ENCODE measurements at places on chromosomes 5 and 9.

DNA sequence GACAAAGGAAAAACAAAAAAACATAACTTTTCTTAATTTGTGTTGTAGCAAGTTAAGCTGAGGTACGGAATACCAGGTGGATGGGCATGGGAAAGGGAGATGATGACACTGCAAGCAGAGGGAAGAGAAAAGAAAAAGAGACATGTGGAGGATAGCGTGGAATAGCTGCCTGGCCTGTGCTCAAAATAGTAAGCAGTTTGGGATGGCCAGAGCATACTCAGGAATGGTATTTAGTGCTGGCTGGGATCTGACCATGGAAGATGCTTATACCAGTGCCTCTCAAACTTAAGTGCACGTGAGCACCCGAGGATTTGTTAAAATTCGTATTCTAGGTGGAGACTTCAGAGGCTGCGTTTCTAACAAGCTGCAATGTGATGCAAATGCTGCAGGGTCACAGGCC is 41.3 kb downstream of the LNPEP start:
- no peak for DNase-seq

DNA sequence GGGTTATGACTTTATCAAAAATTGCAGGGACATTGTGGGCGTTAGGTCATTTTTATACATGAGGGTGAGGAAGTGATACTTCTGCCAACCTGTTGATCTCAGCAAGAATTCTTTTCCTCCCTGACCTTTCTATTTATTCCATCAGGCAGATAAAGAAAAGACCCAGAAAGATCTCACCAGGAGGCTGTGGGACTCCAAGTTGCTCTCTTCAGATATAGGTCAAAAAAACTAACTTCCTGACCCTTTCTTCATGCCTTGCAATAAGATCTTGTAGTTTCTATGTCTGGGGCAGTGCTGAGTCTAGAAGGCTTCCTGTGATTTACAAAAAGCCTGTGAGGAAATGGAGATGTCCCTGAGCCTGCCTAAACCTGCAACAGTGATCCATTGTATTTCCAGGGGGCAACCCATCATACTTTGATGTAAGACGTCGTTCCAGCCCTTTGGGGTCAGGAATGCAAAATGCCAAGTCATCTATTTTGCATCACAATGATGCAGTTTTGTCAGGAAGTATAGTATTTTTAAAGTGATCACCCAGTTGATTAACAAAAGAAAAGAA is 22.0 kb upstream of the PIK3R1 start:
- DNase-seq = peak; percentile 37

- no peak for DNase-seq
Observed at GRCh38 chr9:125649826-125650225, 57.2 kb downstream of the MAPKAP1 start.

DNA sequence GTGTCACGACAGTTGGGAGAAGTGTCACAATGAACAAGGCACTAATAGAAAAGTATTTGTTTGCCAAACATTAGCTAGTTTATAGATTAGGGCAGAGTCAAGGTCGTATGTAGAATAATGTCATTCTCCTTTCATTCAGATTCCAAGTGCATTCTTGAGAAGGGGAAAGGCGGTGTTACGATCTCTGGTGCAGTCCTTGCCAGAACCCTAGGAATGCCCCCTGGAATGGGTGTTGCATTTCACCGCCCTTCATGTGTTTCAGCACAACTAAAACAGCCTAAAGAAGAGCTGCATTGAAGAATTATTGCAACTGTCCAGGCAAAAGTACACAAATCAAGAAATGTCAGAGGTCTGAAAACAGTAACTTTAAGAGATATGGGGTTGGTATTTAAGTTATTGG is 721.0 kb upstream of the WWC1 start:
- no peak for DNase-seq

DNA sequence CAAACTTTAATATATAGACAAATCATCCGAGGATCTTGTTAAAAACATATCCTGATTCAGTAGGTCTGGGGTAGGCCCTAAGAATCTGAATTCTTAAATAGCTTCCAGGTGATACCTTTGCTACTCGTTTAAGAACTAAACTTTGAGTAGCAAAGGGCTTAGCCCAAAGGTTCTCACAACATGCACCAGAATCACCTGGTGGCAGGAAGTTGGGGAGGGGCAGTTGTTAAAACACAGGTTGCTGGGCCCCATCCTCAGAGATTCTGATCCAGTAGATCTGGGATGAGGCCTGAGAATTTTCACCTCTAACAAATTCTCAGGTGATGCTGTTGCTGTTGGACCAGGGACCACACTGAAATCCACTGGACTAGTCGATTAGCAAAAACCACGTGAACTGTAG is 20.0 kb upstream of the RGMB start:
- no peak for DNase-seq

GRCh38 chr5:178131446-178131996 is 707 bp downstream of the RMND5B start:
- DNase-seq = no peak

DNA sequence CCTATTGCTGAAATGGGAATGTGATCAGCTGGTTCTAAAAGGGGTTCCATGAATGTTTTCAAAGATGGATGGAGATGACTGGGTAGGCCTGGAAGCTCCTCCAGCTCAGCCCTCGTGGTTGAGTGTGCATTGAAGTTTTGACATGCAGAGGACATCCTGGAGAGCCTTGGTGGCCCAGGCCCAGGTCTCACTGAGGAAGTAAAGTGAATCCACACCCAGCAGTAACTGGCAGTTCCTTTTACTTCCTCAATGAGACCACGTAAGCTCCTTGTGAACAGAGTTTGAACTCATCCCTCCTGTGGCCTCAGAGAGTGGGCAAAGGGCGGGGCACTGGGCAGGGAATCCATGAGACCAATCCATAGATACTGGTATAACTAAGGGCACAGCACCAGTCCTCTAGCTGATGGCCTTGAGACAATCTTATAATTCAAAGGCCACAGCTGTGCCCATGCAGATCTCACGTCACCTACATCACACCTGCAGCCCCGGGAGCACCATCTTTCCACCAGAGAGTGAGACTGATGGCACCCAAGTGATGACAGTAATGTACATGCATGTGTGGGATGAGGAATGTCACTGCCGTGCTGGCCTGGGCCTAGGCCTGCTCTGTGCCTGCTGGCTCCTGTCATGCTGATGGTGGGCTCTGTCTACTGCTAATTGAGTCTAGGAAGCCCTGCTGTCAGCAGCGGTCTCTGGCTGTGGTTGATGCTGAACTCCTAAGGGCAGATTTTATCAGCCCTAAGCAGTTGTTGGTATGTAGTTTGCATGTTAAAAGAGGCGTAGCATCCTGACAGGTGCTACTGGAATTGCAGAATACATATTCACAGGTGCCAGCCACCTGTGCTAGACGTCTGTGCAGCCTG is 257.8 kb downstream of the FSTL4 start:
- DNase-seq = no peak

- DNase-seq = no peak
Observed at GRCh38 chr5:109885205-109885604, 195.5 kb downstream of the MAN2A1 start.

- no peak for DNase-seq
Observed at GRCh38 chr9:16387382-16387781, 483.1 kb downstream of the BNC2 start.

- no peak for DNase-seq
Observed at GRCh38 chr5:54659700-54660131, 142.2 kb downstream of the SNX18 start.

DNA sequence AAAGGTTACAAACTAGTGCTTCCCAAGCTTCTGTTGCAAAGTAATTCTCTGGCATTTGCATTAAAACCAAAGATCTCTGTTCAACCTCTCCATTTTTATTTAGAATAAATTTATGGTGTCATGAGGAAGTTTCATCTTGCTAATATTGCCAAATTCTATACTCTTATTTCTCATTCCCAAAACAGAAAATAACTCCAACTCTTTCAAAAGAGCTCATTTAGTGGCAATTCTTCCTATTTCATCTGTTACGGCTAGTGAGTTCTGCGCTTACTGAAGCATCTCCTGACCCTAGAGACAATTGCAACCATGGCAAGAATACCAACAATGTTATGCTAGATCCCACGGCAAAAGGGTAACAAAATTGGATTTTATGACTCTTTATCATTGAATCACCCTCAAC is 97.0 kb downstream of the HINT1 start:
- DNase-seq = no peak

DNA sequence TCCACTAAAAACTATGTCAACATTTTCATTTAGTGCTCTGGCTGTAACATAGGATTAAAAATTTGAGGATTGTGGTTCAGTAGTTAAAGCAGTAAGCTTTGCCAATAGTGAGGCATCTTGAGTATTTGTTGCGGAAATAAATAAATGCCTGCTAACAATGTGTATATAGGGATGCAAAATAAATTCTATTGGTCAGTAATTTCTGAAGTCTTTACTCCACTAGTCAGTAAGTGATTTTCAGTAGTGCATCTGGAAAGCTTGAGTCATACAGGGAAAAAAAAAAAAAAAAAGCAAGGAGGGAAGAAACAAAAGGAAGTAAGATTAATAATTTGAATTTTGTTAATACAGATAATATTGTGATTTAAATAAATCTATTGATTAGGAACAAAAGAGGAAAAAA is 21.0 kb downstream of the NIPBL start:
- peak; percentile 53 for DNase-seq

Data from astrocyte of the spinal cord (primary cell).